ENCODE measurements at places on chromosomes 2 and 18. TPM values are rescaled to one million over a fixed set of nuclear protein-coding genes. Genes with fewer than 3 reads are reported as not detected.

The FBLN7 gene
- total RNA-seq, result 0.94 TPM

The MMADHC gene
- 88.2 TPM for total RNA-seq

- no peak for DNase-seq
Measured at GRCh38 chr2:3208591-3208990, 169.0 kb downstream of the EIPR1 start.

DNA sequence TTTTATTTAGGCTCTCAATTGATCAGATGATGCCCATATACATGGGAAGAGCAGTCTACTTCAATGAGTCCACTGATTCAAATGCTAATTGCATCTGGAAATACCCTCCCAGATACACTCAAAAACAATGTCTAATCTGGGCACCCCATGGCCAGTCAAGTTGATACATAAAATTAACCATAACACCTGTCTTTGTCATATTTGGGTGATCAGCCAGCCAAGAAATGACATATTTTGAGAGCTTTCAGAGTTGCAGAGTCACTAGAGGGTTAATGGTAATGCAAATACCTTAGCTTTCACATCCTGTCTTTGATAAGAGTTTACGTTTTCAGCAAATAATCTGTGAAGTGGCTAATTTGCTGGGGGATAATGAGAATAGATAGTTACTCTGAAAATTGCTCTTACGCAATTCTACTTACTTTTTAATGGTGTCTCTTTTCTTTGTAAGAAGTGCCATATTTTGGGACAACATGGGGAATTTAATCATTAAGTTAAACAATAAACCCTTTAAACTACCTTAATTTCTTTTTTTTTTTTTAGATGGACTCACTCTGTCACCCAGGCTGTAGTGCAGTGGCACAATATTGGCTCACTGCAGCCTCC lies 49.1 kb downstream of the CCDC195 start:
- no peak for DNase-seq

The CAPN13 gene
- 88.6 TPM for total RNA-seq

DNA sequence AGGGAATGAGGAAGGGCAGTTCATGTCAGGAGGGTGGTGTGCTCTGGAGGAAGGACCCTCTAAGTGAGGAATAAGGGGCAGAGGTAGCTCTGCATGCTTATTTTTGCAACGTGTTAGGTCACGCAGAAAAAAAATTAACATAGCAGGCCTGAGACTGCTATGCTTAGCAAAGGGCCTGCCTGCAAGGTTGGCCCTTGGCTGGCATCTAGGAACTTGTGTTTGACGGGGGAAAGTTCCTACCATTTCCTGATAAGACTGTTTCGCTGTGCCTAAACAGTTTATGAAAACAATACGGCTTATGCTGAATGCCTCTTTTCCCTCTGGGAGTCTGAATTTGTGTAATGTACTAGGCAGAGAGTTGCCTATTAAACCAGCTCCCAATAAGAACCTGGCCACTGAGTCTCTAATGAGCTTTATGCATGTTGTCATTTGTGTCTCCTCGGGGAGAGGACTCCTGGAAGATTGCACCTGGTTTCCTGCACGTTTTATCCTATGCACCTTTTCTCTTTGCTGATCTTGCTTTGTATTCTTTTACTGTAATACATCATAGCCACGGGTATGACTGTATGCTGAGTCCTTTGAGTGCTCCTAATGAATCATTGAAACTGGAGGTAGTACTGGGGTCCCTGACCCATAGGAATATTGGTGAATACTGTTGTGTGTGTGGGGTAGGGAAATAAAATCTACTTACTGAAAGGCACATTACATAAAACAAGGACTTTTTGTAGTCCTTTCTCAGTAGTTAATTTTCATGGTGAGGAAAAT lies 169.0 kb downstream of the PRPF40A start:
- DNase-seq, result no peak

GRCh38 chr2:82641598-82642180 lies 1817.4 kb downstream of the SUCLG1 start:
- no peak for DNase-seq

DNA sequence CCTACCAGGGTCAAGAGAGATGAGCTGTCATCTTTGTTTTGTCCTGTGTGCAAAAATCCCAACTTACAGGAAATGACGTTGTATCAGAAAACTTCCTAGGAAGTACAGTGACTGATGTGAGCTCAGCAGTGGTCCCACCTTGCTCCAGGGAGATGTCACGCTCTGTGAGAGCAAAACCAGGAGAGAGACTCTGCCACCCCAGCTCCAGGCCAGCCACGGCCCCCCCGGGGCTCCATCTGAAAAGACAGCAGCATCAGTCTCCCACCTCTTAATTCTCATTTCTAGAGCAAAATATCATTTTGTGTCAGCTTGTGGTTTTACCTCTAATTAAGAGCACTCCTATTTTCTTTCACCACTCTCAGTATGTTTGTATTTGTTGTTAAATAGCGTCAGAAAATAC lies 57.5 kb downstream of the MYL12B start:
- no peak for DNase-seq

The ANO7 gene
- 83.5 TPM for total RNA-seq

DNA sequence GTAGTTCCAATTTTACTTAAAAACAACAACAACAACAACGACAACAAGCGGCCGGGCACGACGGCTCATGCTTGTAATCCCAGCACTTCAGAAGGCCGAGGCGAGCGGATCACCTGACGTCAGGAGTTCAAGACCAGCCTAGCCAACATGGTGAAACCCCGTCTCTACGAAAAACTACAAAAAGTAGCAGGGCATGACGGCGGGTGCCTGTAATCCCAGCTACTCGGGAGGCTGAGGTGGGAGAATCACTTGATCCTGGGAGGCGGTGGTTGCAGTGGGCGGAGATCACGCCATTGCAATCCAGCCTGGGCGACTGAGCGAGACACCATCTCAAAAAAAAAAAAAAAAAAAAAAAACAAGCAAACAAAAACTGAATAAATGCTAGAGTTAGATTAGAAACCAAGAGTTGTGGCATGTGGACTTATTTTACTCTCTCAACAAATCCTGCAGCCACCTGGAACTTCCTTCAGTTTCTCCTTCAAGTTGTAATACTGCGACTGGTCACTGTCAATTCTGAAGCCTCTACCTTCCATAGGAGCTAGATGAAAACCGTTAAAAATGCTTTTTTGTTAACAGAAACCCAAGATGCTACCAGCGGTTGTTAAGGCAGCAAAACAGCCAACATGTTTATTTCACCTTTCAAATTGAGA lies 1.3 kb downstream of the ATP5F1A start:
- no peak for DNase-seq

The GKN2 gene
- not detected for total RNA-seq

- DNase-seq, result no peak
Measured at GRCh38 chr2:132815516-132815915, 145.5 kb upstream of the LYPD1 start.

The CREB1 gene
- 53.3 TPM for total RNA-seq

- peak; percentile 59 for DNase-seq
Measured at GRCh38 chr2:98463988-98464771, 19.5 kb downstream of the INPP4A start.

DNA sequence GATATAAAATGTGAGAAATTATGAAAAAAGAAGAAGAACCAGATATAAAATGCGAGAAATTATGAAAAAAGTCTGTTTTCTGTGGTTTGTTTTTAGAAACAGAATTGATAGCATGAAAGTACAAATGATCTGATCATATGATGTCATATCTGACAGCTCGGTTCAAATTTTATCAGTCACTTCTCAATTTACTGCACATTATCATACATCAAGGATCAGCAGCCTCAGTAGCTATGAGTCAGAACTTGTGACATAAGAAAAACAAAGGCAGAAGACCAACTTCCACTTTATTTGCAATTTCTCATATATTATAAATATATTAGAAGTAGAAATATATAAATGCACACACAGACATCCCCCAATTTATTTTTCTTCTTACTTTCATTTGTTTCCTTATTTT lies 634.0 kb downstream of the LRP1B start:
- no peak for DNase-seq

GRCh38 chr2:84776011-84776410 lies 104.9 kb downstream of the TRABD2A start:
- DNase-seq, result no peak

The BCL2 gene
- total RNA-seq, result 25.7 TPM

DNA sequence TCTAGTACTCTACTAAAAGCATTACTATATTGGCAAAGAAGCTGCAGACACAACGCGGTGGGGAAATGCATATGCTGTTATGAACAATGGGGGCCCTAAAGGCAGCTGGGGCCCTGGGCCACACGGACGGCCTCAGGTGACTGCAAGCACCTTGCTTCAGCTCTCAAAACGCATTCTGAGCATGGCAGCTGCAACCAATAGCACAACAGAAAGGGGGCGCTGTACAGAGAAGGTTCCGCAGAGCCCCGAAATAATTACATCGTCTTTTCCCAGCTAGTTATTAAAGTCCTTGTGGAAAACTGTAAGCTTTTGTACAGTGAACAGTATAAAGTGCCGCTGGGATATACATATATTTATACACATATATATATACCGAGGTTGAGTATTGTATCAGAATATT lies 45.3 kb upstream of the PXDN start:
- DNase-seq, result no peak

DNA sequence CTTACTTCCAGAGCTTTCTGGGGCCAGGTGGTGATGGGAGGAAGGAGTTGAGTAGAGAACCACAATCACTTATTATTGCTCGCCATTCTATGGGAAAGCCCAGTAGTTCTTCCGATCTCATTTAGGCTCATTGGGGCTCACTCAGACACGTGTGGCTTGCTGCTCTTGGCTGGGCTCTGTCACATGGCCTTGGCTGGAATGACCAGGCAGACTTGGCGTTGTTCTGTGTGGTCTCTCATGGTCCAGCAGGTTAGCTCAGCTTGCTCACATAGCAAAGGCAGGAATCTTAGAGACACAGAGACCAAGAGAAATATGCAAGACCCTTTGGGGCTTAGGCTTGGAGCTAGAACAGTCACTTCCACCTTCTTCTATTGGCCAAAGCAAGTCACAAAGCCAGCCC lies 261.2 kb downstream of the LOXHD1 start:
- DNase-seq, result no peak
